ENCODE measurements at places on chromosomes 13 and 19.

GRCh38 chr19:13408889-13409518, 97.3 kb downstream of the CACNA1A start:
- DNase-seq, result no peak

DNA sequence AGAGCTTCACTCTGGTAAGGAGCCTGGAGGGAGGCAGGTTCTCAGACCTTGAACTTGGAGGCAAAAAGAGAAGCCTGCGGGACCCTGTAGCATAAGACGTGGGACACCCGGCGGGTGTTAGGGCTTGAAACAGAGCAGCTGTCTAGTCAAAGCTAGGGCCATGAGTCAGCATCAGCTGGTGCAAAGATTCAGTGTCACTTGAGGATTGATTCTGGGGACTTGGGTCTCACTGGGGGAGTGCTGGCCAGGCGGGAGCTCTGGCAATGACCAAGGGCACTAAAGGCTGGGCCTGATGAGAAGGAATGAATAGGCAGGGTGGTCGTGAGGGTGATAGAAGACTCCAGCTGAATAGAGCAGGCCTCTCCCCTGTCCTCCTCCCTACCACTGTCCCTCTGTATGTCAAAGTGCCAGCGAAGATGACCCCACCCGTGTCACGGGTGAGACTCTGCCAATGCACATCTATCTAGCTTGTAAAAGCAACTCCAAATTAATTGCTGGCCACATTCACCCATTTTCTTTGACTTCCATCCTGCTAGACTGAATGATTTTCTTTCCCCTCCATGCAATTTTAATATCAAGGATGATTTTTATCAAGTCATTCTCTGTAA, 97.1 kb downstream of the MBNL2 start:
- no peak for DNase-seq

GRCh38 chr19:44603201-44603945, 10.0 kb upstream of the IGSF23 start:
- no peak for DNase-seq

GRCh38 chr19:2021453-2022140, 6.1 kb upstream of the BTBD2 start:
- DNase-seq, result no peak

- no peak for DNase-seq
Observed at GRCh38 chr13:23560571-23561089, 9.6 kb upstream of the TNFRSF19 start.

DNA sequence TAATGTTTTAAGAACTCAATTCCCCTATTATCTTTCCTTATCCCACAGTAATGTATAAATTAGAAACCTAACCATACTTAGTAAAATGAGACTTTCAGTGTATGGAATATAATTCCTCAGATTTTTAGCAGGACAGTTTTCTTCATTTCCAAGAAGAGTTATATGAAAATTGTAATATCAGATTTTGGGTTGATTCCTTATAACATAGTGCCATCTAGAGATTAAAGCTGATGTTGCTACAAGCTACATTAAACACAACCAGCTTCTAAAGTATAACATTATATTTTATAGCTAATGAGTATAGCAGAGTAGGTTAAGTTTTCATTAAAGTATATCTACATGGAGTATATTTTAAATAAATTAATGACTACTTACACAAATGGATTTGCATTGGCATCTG, 99.7 kb upstream of the MIR17HG start:
- peak; percentile 1 for DNase-seq

- no peak for DNase-seq
Observed at GRCh38 chr13:101401196-101401595, 15.1 kb downstream of the NALCN start.

- peak; percentile 73 for DNase-seq
Observed at GRCh38 chr13:106521095-106521799, 14.2 kb downstream of the EFNB2 start.

- no peak for DNase-seq
Observed at GRCh38 chr13:31053091-31053490, 108.6 kb downstream of the HSPH1 start.

GRCh38 chr13:35784286-35784951, 307.9 kb upstream of the MAB21L1 start:
- no peak for DNase-seq

DNA sequence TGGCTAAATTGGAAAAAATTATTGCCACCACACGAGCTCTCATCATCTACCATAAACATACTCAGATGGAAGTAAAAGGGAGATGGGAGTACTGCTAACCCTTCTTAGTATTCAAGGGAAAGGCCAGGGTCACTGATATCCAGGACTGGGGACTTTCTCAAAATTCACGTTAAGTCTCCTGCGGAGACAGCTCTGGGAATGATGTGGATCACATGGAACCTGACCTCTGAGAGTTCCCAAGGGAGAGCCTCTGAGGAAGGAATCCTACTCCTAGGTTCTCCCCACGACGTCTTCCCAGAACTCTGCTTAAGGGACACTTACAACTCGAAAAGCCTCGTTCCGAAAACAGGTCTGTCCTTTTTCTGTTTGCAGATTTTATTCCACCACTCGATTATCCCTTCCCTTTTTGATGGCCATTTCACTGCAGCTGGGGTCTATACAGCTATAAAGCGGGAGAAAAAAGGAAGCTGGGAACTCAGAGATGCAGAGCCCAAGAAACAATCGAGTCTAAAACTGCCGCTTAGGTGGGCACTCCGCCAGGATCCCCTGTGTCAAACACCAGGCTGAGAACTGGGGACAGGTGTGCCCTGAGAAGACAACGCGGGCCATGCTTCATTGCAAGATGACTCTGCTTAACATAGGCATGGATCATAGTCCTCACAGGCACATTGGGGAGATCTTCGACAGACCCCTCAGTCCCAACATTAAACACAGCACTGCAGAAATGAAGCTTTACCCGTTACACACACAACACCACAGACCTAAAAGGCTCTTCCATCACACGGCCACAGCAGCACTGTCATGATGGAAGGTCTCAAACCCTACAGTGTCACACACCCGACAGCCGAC, 823 bp upstream of the ZNF567 start:
- peak; percentile 8 for DNase-seq

DNA sequence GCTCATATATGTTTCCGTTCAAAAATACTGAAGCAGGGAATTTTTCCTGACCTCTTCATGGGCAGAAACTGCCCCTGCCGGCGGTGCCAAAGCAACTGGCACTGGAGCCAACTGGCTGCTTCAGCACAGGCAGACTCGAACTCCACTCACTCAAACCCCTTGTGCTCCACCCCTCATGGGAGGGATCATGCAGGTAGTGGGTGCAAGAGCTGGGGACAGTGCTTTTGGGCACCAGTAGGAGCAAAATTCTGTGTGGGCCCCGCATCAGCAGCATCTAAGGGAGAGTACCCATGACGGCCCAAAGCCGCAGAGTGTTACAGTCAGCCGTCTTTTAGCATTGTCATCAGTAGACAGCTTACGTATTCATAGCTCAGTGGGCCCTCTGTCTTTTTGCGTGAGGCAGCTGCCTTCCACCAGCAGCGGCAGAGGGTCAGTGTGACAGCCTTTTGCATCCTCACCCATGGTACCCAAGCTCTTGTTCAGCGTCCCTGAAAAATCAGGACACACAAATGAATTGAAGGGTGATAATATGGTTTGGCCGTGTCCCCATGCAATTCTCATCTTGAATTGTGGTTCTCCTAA, 393.8 kb downstream of the SLITRK6 start:
- DNase-seq, result no peak
